ENCODE measurements at places on chromosomes 5 and 9. TPM values are rescaled to one million over a fixed set of nuclear protein-coding genes. Genes with fewer than 3 reads are reported as not detected.

DNA sequence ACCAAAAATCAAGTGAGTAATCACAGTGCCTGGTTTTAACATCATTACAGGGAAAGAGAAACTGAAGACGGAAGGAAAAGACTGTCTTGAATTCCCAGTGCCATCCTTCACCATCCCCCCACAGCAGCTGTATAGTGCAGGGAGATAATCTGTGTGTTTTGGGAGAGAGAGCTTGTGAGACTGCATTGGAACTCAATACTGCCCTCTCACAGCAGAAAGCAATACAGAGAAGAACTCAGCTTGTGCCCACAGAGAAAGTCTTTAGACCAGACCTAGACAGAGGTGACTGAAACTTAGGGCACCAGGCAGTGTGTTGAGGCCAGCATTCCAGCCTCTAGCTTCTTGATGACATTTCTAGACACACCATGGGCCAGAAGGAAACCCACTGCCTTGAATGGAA is 754.7 kb upstream of the CDH6 start:
- H3K27me3 ChIP-seq, result no peaks in the 10 kb centered on the region
- no peaks in the 10 kb centered on the region for H3K36me3 ChIP-seq
- no peak overlapping the region for H3K27ac ChIP-seq
- no peak overlapping the region for H3K4me3 ChIP-seq
- DNase-seq, result no peak

- H3K4me1 ChIP-seq, result no peaks in the 10 kb centered on the region
- H3K27me3 ChIP-seq, result no peaks in the 10 kb centered on the region
- no peaks in the 10 kb centered on the region for H3K36me3 ChIP-seq
- DNase-seq, result no peak
- no peak overlapping the region for H3K27ac ChIP-seq
Observed at GRCh38 chr5:168227973-168228615, 63.4 kb upstream of the WWC1 start.

The PCDHB12 gene
- total RNA-seq, result not detected

DNA sequence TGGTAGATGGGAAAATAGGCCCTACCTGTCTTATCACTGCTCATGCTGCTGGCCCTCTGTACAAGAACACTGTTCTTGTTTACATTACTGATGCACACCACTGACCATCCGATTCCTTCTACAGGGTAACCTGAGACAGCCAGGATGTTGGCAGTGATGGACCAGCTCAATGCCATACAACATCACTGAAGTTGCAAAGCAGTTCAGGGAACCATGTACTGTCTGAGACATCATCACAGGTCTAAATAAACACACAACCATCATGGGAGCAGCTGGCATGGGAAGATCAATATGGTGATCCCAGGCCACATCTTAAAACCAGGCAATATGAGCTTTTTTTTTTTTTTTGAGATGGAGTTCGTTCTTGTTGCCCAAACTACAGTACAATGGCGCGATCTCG is 59.0 kb downstream of the IARS1 start:
- H3K27me3 ChIP-seq, result no peaks in the 10 kb centered on the region
- no peak overlapping the region for H3K4me3 ChIP-seq
- DNase-seq, result no peak
- H3K36me3 ChIP-seq, result peaks cover 80% of the 10 kb centered on the region
- H3K4me1 ChIP-seq, result no peaks in the 10 kb centered on the region

GRCh38 chr9:17837965-17838364 is 259.1 kb downstream of the SH3GL2 start:
- no peak for DNase-seq
- H3K4me3 ChIP-seq, result no peak overlapping the region
- H3K36me3 ChIP-seq, result no peaks in the 10 kb centered on the region
- H3K4me1 ChIP-seq, result no peaks in the 10 kb centered on the region

DNA sequence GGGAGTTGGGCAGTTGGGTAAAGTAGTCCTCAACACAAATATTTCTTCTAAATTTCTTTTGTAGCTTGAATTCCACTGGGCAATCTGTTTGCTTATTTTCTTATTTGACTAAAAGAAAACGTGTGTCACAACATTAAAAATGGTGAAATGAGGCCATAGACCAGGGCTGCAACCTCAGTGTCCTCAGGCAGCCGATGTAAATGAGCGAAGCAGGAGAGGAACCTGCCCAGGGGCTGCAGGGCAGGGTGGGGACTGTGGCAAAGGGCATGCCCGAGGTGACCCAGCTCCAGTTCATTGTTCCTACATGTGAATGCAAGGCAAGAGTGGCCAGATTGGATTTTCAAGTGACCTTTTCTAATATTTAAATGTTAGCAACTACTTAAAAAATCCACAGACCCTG is 74.7 kb downstream of the TENT4A start:
- H3K27ac ChIP-seq, result no peak overlapping the region
- H3K36me3 ChIP-seq, result no peaks in the 10 kb centered on the region
- no peaks in the 10 kb centered on the region for H3K4me1 ChIP-seq
- H3K4me3 ChIP-seq, result no peak overlapping the region

The EMB gene
- 166 TPM for total RNA-seq

GRCh38 chr5:154465169-154465568 is 12.9 kb downstream of the HAND1 start:
- H3K27me3 ChIP-seq, result no peaks in the 10 kb centered on the region
- no peak for DNase-seq
- no peak overlapping the region for H3K27ac ChIP-seq

Data from Karpas-422 (cell line).